ENCODE measurements at places on chromosomes 7 and 10. TPM values are rescaled to one million over a fixed set of nuclear protein-coding genes. Genes with fewer than 3 reads are reported as not detected.

Gene SLC13A4
- total RNA-seq = 0.30 TPM

Gene ZCWPW1
- total RNA-seq = 1.5 TPM

- no peak for DNase-seq
- no peaks in the 10 kb centered on the region for H3K36me3 ChIP-seq
- no peak overlapping the region for H3K4me3 ChIP-seq
- H3K27me3 ChIP-seq = no peaks in the 10 kb centered on the region
Measured at GRCh38 chr10:66926841-66927240, 1.0 kb downstream of the LRRTM3 start.

GRCh38 chr10:77592510-77592909 is 45.1 kb downstream of the KCNMA1 start:
- no peak overlapping the region for H3K4me3 ChIP-seq
- peaks cover 21% of the 10 kb centered on the region for H3K4me1 ChIP-seq
- DNase-seq = no peak
- H3K36me3 ChIP-seq = no peaks in the 10 kb centered on the region

- no peaks in the 10 kb centered on the region for H3K27me3 ChIP-seq
- H3K4me3 ChIP-seq = no peak overlapping the region
- H3K36me3 ChIP-seq = no peaks in the 10 kb centered on the region
- no peak overlapping the region for H3K27ac ChIP-seq
Measured at GRCh38 chr7:100739934-100740333, 6.5 kb downstream of the ZAN start.

Gene TMEM270
- 1.1 TPM for total RNA-seq

Gene PLEKHS1
- total RNA-seq = not detected

Gene TRDMT1
- 8.6 TPM for total RNA-seq

GRCh38 chr7:20737840-20738448 is 48.7 kb downstream of the SP8 start:
- no peaks in the 10 kb centered on the region for H3K36me3 ChIP-seq
- no peaks in the 10 kb centered on the region for H3K27me3 ChIP-seq
- H3K4me1 ChIP-seq = no peaks in the 10 kb centered on the region

Gene PGAM2
- total RNA-seq = 0.27 TPM

GRCh38 chr7:22662036-22662435 is 65.0 kb upstream of the IL6 start:
- no peak for DNase-seq
- H3K27me3 ChIP-seq = no peaks in the 10 kb centered on the region
- no peak overlapping the region for H3K4me3 ChIP-seq
- H3K4me1 ChIP-seq = peaks cover 5% of the 10 kb centered on the region
- H3K36me3 ChIP-seq = no peaks in the 10 kb centered on the region

DNA sequence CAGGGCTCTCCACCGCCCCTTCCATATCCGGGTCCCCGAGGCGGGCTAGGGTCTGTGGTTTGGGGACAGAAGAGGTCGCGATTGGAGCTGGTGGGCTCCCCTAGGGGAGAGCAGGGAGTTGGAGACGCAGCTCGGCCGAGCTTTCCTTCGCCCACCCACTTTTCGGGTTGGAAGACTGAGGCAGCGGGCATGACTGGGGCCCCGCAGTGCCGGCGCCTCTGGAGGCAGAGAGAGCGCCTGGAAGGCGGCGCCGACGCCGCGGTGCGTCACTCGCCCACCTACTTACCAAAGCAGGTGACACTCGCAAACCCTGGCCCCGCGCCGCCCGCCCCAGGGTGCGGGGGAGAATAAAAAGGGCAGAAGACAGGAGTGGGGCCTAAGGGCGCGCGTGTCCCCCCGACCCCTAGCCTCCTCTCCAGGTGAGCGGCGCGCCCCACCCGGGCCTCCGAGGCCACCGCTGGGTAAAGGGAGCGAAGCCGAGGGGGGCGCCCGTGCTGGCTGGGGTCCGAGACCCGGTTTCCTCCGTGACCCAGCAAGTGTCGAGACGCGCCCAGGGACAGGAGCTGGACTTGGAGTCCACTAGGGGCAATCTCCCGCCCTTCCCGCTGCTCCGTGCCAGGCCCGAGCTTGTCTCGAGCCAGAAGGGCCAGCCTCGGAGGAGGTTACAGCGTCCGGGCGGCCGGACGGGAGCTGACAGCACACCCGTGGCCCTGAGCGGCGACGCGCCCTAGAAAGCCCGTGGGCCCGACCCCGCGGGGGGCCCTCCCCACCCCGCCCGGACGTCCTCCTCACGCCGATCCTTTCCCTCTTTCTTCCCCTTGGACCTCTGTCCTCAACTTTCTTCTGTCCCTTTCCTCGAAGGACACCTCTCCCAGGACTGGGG is 34.4 kb upstream of the GRID1 start:
- no peaks in the 10 kb centered on the region for H3K27me3 ChIP-seq
- DNase-seq = peak; percentile 8
- no peaks in the 10 kb centered on the region for H3K36me3 ChIP-seq
- peak overlapping the region; percentile 73 for H3K4me3 ChIP-seq
- peak overlapping the region; percentile 85 for H3K27ac ChIP-seq
- H3K4me1 ChIP-seq = peaks cover 31% of the 10 kb centered on the region

DNA sequence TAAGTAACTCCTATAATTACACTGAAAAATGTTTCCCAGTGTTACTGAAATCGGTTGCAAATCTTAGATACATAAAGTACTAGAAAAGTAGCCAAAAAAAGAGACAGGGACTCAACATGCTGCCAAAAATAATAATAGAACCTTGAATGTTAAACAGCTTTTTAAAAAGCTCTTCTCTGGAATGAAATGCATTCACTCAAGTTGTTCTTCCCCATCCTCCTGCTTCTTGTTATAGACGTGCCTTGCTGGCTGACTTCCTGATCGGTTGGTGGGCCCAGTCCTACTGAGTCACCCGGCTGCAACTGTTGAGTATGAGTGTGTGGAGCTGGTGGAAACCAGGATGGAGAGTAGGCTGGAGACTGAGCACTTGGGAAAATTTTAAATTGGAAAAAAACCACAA is 30.6 kb upstream of the RAPGEF5 start:
- H3K4me1 ChIP-seq = no peaks in the 10 kb centered on the region
- H3K36me3 ChIP-seq = no peaks in the 10 kb centered on the region
- no peak overlapping the region for H3K27ac ChIP-seq
- no peak for DNase-seq

Gene NRCAM
- 0.15 TPM for total RNA-seq

GRCh38 chr10:5668429-5668828 is 2.0 kb upstream of the ASB13 start:
- no peak overlapping the region for H3K27ac ChIP-seq
- no peaks in the 10 kb centered on the region for H3K36me3 ChIP-seq
- H3K27me3 ChIP-seq = no peaks in the 10 kb centered on the region
- H3K4me3 ChIP-seq = no peak overlapping the region
- H3K4me1 ChIP-seq = peaks cover 9% of the 10 kb centered on the region

Gene MYO3A
- not detected for total RNA-seq

GRCh38 chr10:6766131-6766801 is 186.2 kb upstream of the PRKCQ start:
- H3K27me3 ChIP-seq = no peaks in the 10 kb centered on the region
- no peak overlapping the region for H3K4me3 ChIP-seq
- no peaks in the 10 kb centered on the region for H3K36me3 ChIP-seq
- no peaks in the 10 kb centered on the region for H3K4me1 ChIP-seq
- no peak for DNase-seq

Gene CARD11
- total RNA-seq = 0.57 TPM

Gene GPR158
- total RNA-seq = 2.9 TPM

- H3K4me1 ChIP-seq = no peaks in the 10 kb centered on the region
- DNase-seq = no peak
- H3K27me3 ChIP-seq = no peaks in the 10 kb centered on the region
- H3K36me3 ChIP-seq = no peaks in the 10 kb centered on the region
Measured at GRCh38 chr10:94493463-94493862, 52.1 kb upstream of the HELLS start.

- no peak overlapping the region for H3K4me3 ChIP-seq
- no peak overlapping the region for H3K27ac ChIP-seq
- 0 out of 2 replicates have a peak, but pooled peaks cover 6% of the 10 kb centered on the region for H3K27me3 ChIP-seq
- H3K4me1 ChIP-seq = no peaks in the 10 kb centered on the region
- H3K36me3 ChIP-seq = no peaks in the 10 kb centered on the region
- no peak for DNase-seq
Measured at GRCh38 chr7:24241206-24241605, 42.8 kb upstream of the NPY start.

DNA sequence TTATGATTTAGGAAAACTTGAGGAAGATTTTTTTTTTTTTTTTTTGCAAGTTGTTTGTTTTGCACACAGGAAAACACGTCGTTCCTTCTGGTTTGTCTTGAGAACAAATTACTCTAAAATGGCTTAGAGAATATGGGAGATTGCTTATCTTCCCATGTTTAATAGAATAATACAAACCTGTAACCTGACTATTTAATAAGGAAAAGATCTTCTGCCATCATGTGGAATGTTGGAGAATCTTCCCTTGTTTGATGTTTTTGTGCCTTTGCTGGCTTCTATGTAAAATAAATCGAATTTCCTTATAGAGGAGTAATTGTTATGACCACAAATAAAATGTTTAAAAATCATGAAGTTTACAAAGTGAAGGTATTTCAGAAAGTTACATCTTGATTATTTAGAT is 818.8 kb downstream of the GATA3 start:
- H3K4me3 ChIP-seq = no peak overlapping the region
- H3K27me3 ChIP-seq = no peaks in the 10 kb centered on the region
- no peaks in the 10 kb centered on the region for H3K36me3 ChIP-seq
- no peak overlapping the region for H3K27ac ChIP-seq
- H3K4me1 ChIP-seq = no peaks in the 10 kb centered on the region

DNA sequence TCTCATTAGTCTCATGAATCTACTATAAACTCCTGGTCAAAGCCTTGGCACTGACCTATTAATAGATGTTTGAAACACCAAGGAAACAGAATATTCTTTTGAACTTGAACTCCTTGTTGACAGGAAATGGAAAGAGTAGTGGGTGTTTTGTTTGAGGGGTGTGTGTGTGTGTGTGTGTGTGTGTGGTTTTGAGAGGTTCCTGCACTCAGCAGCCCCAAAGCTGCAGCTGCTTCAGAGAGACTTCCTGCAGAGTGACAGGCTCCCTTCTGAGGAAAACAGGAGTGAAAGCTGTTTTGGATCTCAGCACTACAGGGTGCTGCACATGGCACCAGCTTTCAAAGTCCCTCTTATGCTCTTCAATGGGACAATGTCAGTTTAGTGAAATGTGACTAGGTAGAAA is 546.5 kb upstream of the STEAP1 start:
- H3K36me3 ChIP-seq = no peaks in the 10 kb centered on the region
- no peaks in the 10 kb centered on the region for H3K27me3 ChIP-seq
- H3K4me1 ChIP-seq = no peaks in the 10 kb centered on the region
- DNase-seq = no peak
- no peak overlapping the region for H3K27ac ChIP-seq

- no peak overlapping the region for H3K4me3 ChIP-seq
- no peaks in the 10 kb centered on the region for H3K36me3 ChIP-seq
- no peak overlapping the region for H3K27ac ChIP-seq
Measured at GRCh38 chr10:59750155-59750945, 2.9 kb downstream of the MRLN start.

GRCh38 chr10:97188261-97188711 is 2.5 kb upstream of the SLIT1 start:
- no peaks in the 10 kb centered on the region for H3K4me1 ChIP-seq
- DNase-seq = no peak
- H3K36me3 ChIP-seq = no peaks in the 10 kb centered on the region

GRCh38 chr7:140738280-140738679 is 41.8 kb downstream of the NDUFB2 start:
- no peaks in the 10 kb centered on the region for H3K27me3 ChIP-seq
- H3K4me3 ChIP-seq = no peak overlapping the region
- no peak for DNase-seq
- no peaks in the 10 kb centered on the region for H3K4me1 ChIP-seq

All from HCT116 (cell line).